ENCODE measurements at places on chromosomes 3 and 15.

- no peak for DNase-seq
These were observed 62.4 kb upstream of the PCSK6 start for GRCh38 chr15:101551696-101552591.

- no peak for DNase-seq
These were observed 81.5 kb upstream of the KCNMB2 start for GRCh38 chr3:178454726-178455125.

DNA sequence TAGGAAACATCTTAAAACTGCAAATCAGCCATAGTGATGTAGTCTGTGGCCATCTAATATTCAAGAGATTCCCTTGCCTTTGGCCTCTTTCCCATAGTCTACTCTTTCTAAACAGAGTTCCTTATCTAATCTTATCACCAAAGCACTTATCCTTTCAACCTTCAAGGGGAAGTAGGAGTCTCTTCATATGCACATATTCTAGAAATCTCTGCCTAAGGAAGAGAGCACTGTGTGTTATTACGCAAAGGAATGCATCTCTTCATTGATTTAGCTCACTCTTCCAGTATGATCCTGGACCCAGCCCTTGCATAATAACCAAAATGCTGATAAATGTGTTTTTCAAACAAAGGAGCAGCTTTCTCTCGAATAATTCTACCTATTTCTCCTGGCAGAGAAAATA lies 253.7 kb upstream of the TPRG1 start:
- no peak for DNase-seq

GRCh38 chr15:99438691-99439523 lies 126.9 kb upstream of the MEF2A start:
- no peak for DNase-seq

All from GM18507 (cell line).